NCI-H1694 (cell line): ENCODE measurements at places on chromosomes 1 and 21.

DNA sequence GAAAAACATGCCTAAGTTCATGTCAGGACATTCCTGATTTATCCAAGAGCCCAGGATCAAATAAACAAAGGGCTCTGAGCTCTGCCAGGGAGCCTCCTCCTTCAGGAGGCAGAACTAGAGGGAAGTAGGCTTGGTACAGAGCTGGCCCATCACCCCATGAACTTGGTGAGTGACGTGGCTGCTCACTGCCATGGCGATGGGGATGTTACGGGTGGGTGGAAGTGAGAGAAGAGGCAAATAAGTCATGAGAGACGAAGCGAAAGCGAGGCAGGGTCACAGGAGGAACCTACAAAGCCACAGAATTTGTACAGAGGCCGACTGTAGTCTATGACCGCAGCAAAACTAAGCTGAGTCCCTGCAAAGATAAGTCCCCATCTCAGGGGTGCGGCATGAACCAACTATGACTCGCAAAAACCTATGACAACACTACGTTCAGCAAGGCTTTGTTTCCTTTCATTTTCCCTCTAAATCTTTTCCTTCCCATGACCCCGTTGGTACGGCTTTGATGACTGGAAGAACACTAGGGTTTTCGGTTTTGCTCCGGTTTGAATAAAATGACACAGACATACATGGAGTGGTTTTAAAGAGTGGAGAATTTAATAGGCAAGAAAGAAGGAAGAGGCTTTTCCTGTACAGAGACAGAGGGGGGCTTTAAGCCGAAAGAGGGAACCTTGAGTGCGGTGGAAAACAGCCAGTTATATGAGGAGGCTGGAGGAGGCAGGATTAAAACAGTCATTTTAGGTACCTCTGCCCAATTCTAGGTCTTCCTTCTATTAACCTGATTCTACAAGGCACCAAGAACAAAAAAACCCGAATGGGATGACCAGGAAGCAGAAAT, 74.1 kb downstream of the CD46 start:
- DNase-seq, result no peak

- DNase-seq, result no peak
These were observed 34.1 kb upstream of the PRSS38 start for GRCh38 chr1:227781314-227781930.

- no peak for DNase-seq
These were observed 282.2 kb downstream of the ZNF648 start for GRCh38 chr1:181779343-181779742.

- no peak for DNase-seq
These were observed 131.2 kb downstream of the RHOU start for GRCh38 chr1:228866468-228866867.

GRCh38 chr1:200535605-200536004, 84.9 kb downstream of the KIF14 start:
- peak; percentile 22 for DNase-seq

GRCh38 chr1:201536558-201536957, 2.4 kb upstream of the NAV1 start:
- no peak for DNase-seq

DNA sequence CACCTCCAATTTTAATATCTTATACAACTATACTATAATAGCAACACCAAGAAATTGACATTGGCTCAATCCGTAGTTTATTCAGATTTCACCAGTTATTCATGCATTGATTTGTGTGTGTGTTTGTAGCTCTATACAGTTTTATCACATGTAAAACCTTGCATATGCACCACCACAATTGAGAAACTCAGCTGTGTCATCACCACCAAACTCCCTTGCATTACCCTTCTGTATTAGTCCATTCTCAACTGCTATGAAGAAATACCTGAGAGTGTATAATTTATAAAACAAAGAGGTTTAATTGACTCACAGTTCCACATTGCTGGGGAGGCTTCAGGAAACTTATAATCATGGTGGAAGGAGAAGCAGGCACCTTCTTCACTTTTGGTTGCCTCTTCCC, 162.1 kb downstream of the PATJ start:
- DNase-seq, result no peak

DNA sequence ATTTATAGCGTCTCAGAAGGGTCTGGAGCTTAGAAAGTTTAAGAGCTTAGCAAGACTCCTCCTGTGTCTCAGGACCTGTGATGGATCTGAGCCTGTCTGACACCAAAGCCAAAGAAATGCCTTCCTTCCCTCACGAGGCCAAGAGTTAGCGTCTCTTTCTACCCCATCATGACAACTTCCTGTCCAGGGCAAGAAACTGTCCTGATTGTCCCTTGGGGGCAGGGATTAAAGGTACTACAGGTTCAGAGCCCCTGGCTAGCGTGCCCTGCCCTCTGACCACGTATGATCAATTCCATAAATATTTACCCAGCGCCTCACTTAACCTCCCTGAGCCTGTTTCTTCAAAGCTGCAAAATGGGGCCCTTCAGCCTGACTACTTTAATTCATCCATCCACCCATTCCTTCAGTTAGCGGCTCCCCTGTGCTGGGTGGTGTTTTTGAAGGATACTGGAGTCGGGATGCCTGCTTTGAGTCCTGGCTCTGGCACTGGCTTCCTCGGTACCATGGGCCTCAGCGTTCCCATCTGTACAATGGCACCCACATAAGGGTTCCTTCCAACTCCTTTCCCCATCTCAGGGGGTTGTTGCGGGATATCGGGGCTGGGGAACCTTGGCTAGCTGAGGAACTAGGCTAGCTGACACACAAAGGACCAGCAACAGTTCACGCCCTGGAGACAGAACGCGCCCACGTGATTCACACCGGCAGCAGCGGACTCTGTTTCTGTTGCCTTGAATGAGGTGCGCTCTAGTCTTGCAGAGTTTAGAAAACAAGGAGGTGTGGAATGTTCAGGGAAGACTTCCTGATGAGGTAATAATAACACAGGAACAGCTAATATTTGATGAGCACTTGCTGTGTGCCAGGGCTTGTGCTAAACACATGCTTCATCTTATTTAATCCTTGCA, 23.0 kb upstream of the EPHA2 start:
- DNase-seq, result no peak

GRCh38 chr1:71738910-71739309, 543.4 kb downstream of the NEGR1 start:
- DNase-seq, result no peak

GRCh38 chr1:192766009-192766625, 42.7 kb upstream of the RGS2 start:
- no peak for DNase-seq

DNA sequence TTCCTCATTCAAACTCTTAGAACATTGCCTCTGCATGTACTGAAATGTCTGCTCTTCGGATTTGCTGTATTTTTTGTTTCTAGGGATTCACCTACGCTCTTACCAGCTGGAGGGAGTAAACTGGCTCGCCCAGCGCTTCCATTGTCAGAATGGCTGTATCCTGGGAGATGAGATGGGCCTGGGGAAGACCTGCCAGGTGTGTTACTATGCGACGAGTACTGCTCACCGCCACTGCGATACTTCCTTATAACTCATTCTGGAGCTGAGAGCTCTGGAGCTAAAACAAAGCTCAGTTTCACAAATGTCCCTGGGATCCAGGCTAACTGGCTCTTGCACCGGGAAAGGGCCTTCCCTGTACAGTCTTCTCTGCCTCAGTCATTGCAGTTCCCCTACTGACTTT, 10.1 kb downstream of the CHD1L start:
- no peak for DNase-seq

- no peak for DNase-seq
These were observed 133.8 kb downstream of the HHIPL2 start for GRCh38 chr1:222413991-222414549.

GRCh38 chr1:110356379-110356778, 17.2 kb downstream of the RBM15 start:
- DNase-seq, result no peak

DNA sequence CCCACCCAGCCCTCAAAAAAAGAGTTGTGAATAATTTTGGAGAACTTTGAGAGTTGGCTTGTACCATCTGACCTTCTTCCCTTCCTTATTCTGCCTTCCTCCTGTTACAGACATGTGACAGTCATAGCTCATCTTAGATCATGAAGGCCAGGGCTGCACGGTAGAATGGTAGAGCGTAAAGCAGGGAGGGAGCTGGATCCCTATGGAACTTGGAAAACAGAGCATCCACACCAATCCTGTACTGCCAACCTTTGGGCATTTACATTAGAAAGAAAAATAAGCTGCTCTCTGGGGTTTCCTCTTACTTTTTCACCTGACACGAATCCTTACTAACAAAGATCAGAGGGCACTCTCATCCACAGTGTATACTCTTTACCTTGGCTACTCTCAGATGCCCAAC, 121.5 kb downstream of the GPR52 start:
- DNase-seq, result no peak
